Stimulated activated CD4-positive, alpha-beta T cell treated with anti-CD3 and anti-CD28 coated beads, TNF-alpha, amount 100 ng/mL, for 1 hour (primary cell): ENCODE measurements at places on chromosomes 5 and 9.

GRCh38 chr9:109652971-109653370 lies 127.0 kb upstream of the PALM2AKAP2 start:
- DNase-seq: no peak

- no peak for DNase-seq
Observed at GRCh38 chr9:108150736-108151586, 661.4 kb upstream of the KLF4 start.

DNA sequence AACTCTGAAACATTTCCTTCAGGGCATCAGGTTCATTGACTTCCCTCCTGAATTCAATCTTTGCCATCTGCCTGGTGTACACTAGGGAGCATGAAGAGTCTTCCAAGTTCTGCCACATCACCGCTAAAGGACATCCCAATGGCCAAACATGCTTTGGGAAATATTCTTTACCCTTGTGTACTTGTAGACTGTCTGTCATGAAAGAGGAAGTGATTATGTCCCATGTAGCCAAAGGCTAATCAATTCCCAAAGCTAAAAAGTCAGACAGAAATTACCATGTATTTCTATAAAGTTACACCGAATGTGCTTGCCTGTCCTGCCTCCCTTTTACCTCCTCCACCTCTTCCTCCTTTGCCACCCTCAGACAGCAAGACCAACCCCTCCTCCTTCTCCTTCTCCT lies 28.9 kb upstream of the RECK start:
- DNase-seq: no peak

GRCh38 chr5:41414598-41414997 lies 95.8 kb downstream of the PLCXD3 start:
- DNase-seq: no peak

- no peak for DNase-seq
Observed at GRCh38 chr9:17929506-17929905, 350.6 kb downstream of the SH3GL2 start.

DNA sequence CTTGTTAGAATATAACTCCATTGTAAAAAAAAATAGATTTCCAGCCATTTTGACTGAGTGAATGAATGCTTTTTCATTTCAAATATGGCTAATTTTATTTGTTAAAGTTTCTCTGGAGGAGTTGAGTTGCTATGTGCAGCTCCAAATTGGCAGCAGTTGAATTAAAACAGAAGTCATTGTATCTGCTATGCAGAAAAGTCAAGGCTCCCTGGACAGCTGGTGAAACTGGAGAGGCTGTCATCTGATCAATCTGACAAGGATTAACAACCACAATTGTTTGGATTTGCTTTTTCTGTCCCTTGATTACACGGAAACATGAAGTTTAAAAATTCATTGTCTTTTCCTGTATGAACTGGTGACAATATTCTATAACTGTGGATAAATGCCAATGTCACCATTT lies 713.9 kb downstream of the EFNA5 start:
- no peak for DNase-seq
